ENCODE measurements at places on chromosomes 16 and 17. TPM values are rescaled to one million over a fixed set of nuclear protein-coding genes. Genes with fewer than 3 reads are reported as not detected.

The CPNE2 gene
- total RNA-seq: 15.5 TPM

The MEIOB gene
- 0.56 TPM for total RNA-seq

The TP53TG3F gene
- total RNA-seq: not detected

The TBC1D3 gene
- not detected for total RNA-seq

The LPO gene
- total RNA-seq: 1.2 TPM

The CALB2 gene
- 0.21 TPM for total RNA-seq

The ENPP7 gene
- total RNA-seq: 0.57 TPM

The ABCC3 gene
- total RNA-seq: 0.44 TPM

DNA sequence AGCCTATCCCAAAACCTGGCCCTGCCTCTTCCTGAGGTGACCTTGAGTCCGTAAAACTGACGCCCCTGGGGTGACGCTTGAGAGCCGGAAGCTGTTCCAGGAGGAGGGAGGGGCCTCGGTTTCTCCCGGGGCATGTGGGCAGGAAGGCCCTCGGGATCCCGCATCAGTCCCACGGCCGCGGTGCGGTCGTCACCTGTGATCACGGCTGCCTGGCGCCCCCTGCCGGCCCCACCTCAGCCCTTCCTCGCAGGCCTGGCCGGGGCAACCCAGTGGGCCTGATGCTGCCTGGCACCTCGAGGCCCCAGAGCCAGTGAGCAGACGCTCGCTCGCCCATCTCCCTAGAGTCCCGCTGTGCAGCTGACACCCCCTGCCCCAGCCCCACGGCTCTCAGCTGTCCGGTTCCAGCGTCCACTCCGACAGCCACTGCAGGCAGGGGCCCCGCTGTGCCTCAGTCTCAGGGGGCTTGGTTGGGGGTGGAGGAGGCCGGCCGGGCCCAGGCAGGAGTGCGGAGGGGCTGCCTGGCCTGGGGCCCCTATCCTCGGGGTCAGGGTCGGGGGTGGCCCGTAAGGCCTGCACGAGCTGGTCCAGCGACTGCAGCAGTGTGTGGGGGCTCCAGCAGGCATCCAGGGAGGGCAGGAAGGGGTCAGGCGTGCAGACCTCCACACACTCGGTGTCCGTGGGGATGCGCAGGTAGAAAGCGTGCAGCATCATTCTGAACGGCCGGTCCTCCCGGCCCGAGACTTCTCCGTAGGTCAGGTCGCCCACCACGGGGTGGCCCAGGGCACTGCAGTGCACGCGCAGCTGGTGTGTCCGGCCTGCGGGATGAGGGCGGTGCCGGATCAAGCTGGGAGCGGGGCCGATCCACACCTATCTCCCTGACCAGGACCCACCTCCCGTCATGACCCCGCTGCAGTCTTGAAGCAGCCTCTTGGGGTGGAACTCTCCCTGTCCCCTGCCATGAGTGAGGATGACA is 2.3 kb downstream of the RPUSD1 start:
- peak; percentile 1 for ATAC-seq

DNA sequence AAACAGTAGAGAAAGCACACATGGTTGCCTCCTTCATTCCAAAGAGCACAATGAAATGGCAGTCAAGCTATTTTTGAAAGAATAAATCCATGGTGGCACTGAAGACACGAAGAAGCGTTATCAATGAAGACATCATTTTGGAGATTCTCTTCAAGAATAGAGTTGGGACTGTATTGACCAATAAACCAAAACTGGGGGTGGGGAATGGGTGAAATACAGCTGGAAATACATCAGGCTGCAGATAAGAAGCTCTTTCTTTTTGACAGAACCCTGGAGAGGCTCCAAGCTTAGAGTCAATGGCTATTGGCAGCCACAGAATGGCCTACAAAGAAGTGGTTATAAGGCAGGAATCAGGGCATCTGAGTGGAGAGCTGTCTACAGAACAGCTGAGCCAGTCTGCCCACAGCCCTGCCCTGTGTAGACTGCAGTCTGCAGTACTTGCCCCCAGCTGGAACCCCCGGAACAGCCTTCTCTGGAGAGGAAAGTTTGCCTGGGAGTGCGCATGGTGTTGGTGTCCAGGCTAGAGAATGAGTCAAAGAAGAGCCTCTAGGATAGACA is 100.4 kb downstream of the STX8 start:
- no peak for ATAC-seq

GRCh38 chr16:48126801-48127644 is 28.8 kb downstream of the ABCC12 start:
- peak; percentile 68 for ATAC-seq

GRCh38 chr17:32941419-32942032 is 13.6 kb downstream of the TMEM98 start:
- ATAC-seq: no peak

DNA sequence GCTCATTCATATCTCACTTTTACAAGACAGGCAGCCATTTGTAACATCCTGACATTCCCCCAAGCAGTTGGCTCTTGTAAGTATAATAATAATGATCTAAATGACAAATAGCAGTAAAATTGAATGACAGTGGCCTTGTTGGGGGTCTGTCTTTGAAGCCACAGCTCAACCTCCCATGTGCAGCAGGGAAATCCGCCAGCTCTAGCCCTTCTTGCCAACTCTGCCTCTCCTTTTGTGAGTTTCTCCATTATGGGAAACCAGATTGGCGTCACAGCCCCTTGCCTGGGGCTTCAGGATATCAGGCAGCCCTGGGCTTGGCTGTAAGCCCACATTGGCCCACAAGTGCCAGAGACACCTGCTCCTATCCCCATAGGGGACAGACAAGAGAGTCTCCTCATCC is 70.4 kb upstream of the CACNG5 start:
- ATAC-seq: no peak

DNA sequence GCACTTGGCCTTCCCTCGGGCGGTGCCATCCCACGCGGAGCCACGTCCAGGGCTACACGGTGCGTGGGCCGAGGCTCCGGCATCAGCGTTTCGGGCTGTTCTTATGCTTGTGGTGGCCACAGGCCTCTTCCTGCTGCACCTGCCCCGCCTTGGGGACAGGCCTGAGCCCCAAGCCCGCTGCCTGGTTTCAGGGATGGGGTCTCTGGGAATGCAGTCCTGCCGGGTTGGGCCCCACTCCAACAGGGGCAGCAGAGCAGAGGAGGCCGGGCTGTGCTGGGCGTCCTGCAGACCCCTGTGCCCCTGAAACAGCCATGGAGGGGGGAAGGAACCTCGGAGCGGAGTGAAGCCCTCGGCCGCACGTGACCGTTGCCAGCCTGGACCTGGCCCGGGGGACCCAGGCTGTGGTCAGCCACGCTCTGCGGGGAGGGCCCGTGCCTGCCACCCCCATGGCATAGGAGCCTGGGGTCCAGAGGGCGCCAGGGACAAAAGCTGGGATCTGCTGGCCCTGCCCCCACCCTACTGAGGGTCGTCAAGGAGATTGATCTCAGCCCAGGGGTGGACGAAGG is 453 bp upstream of the WFIKKN1 start:
- peak; percentile 15 for ATAC-seq

DNA sequence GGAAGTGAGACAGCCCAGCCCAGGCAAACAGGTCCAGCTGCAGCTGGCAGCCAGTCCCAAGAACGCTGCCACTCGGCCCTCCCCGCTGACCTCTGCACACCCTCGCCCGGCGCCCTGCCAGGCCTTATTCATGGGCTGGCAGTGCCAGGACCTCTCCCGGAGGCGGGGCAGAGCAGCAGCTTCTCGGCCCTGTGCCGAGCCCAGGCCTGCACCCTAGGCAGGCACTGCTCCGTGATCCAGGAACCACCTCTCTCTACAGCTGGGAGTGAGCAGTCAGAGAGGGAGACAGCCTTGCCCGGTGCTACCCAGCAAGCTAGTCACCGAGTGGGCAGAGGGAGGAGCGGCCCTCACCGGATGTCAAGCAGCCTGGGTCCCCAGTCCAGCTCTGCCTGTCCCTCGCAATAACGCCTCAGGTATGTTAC is 79.9 kb upstream of the CBX4 start:
- no peak for ATAC-seq

GRCh38 chr17:14334276-14334840 is 33.5 kb downstream of the HS3ST3B1 start:
- no peak for ATAC-seq

GRCh38 chr17:1591474-1592090 is 29.0 kb upstream of the PITPNA start:
- no peak for ATAC-seq

DNA sequence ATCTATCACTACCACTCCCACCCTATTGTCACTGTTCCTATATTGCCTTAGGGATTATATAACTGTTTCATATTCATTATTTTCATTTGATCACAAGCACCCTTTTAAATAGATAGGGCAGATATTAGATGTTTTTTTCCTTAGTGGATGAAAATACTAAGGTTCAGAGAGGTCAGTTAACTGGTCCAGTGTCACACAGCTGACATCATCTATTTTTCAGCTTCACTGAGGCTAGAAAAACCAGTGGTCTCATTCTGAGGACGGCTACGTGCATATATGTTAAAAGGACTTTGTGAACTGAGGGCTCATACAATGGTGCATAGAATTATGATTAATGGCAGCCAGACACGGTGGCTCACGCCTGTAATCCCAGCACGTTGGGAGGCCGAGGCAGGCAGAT is 29.0 kb upstream of the RGS9 start:
- no peak for ATAC-seq

GRCh38 chr17:33241390-33241789 is 51.7 kb downstream of the ASIC2 start:
- ATAC-seq: no peak

DNA sequence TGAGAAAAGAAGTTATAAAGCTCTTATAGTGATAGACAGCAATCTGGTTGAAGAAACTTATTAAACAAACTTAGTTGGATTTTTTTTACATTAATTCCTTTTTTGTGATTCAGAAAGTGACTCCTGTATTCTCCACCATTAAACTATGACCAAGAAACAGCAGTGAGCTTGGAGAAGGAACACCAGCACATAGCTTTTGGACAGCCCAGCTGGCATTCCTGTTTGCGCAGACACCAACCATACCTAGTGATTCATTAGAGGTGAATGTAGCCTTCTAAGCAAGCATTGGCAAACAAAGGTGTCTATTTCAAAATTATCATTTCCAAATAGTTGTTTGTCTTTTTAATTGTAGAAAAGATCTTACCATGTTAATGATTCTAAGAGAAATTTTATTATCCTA is 94.4 kb downstream of the STXBP4 start:
- ATAC-seq: no peak

- ATAC-seq: no peak
Observed at GRCh38 chr16:28497861-28498599, 3.6 kb downstream of the APOBR start.

- ATAC-seq: no peak
Observed at GRCh38 chr16:164827-165538, 795 bp upstream of the HBM start.

- ATAC-seq: no peak
Observed at GRCh38 chr17:8496081-8496480, 60.4 kb downstream of the NDEL1 start.

GRCh38 chr16:81885976-81886586 is 107.0 kb downstream of the PLCG2 start:
- peak; percentile 70 for ATAC-seq

DNA sequence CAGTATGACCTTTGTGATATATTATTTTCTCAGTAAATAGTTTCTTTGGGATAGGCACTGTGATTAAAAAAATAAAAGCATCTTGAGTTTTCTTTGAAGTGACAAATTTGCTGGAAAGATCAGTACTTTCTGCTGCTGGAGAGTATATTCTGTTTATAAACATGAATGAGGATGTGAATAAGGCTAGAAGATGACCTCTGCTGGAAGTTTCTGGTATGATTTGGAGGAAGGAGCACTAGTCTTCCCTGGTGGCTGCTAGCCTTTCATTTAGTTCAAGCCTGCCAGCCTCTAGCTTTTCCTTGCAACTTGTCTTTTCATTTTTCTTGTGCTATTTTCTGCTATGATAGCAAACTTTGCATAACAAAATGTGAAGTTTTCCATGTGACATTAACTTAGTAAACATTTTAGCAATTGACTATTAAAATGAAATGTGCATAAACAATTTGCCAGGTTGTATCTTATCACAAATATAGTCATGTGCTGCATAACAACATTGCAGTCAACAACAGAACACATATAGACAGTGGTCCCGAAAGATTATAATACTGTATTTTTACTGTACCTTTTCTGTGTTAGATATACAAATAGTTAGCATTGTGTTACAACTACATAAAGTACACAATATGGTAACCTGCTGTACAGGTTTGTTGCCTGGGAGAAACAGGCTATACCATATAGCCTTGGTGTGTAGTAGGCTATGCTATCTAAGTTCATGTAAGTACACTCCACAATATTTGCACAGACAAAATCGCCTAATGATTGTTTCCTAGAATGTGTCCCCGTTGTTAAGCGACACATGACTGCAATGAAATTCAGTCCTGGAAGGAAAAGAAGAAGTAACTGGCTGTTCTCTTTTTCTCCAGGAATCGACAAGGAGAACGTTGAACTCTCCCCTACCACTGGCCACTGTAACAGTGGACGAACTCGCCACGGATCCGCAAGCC is 18.1 kb upstream of the RAB11FIP4 start:
- peak; percentile 77 for ATAC-seq

DNA sequence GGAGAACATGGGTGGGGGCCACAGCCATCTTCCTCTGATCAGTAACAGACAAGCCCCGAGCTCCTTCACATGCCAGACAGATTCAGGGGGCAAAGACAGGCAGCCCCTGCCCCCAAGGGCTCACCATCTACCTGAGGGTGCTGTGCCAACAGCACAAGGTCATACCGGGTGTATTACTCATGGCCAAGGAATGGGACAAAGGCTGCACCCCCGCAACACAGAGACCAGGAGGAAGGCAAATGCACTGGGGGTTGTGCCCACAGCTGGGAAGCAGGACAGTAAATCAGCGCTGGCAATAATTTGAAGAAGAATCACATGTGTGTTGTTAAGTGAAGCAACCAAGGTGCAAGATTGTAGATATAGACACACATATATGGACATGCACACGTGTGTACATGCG is 137.1 kb downstream of the C16orf95 start:
- ATAC-seq: no peak

DNA sequence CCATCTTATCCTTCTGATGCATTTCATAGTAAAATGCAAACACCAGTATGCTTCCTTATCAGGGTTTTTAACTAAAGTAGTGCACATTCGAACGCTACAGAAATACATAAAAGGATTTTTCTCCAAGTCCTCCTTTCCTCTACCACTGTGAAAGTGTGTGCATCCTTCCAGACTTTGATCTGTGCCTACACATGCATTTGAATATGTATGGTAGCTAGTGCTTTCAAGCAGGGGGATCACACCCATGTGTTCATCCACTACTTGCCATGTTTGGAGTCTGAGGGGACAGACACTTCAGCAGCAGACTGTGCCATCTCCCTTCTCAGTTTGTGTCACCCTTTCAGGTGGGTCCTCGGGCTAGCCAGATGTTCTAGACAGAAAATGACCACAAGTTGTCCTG is 14.9 kb downstream of the LDHD start:
- ATAC-seq: no peak

DNA sequence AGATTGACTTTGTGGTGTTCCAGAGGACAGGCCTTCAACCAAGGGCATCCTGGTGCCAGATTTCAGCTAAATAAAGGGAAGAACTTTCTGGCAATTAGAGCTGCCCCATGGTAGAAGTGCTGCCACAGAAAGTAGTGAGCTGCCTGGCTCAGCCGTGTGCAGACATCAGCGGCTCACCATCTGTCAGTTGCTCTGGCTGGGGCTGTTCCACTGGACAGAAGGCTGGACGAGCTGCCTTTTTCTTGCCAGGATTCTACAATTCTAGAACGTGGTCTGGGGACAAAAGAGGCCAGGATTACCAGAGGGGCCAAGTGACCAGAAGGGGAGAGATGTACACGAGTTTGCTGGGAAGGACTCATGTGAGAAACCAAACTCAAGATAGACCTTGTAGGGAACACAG is 107.0 kb upstream of the RPL38 start:
- no peak for ATAC-seq

- no peak for ATAC-seq
Observed at GRCh38 chr16:62741692-62742091, 705.5 kb upstream of the CDH8 start.

All from motor neuron (in vitro differentiated cells).